Stimulated activated CD8-positive, alpha-beta memory T cell treated with anti-CD3 and anti-CD28 coated beads, Interleukin-15, amount 100 ng/mL, for 4 hours (primary cell): ENCODE measurements at places on chromosomes 4 and X.

DNA sequence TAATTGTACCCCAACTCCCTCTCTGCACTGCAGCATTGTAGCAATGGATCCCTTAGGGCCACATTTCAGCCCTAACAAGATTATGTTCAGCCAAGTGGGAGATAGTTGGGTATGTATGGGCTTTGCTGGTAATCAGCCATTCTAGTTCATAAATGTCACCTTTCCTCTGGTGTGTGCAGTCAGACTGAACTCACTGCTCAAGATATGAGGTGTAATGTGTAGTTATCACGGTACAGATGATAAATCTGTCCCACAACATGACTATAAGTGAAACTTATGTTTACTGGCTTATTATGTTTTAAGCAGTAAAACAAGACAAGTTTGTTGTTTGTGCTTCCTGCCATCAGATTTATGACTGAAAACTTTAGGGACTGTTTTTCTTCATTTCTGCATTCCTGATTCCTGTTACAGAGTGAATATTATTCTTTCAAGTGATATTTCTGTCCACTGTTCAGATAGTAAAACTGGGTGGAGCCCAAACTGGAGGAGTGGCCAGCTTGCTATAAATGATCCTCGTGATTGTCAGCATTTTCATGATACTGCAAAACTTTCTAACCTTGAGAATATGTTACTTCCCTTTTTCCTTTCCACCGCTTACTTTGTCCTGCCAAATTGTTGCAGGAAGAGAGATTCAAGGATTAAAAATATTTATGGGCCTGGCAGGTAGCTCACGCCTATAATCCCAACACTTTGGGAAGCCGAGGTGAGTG, 44.9 kb downstream of the ANAPC4 start:
- DNase-seq = no peak

GRCh38 chrX:49230500-49231232, 2.5 kb downstream of the CACNA1F start:
- DNase-seq = peak; percentile 14

GRCh38 chrX:12319003-12319519, 180.8 kb downstream of the FRMPD4 start:
- DNase-seq = no peak

GRCh38 chrX:48956728-48957414, 536 bp downstream of the OTUD5 start:
- DNase-seq = peak; percentile 36

GRCh38 chr4:139665690-139666529, at the start of gene MGST2:
MGST2 (plus strand) TSS chr4:139665819; CDS start chr4:139666020, 201 bp downstream.
- no peak for DNase-seq

DNA sequence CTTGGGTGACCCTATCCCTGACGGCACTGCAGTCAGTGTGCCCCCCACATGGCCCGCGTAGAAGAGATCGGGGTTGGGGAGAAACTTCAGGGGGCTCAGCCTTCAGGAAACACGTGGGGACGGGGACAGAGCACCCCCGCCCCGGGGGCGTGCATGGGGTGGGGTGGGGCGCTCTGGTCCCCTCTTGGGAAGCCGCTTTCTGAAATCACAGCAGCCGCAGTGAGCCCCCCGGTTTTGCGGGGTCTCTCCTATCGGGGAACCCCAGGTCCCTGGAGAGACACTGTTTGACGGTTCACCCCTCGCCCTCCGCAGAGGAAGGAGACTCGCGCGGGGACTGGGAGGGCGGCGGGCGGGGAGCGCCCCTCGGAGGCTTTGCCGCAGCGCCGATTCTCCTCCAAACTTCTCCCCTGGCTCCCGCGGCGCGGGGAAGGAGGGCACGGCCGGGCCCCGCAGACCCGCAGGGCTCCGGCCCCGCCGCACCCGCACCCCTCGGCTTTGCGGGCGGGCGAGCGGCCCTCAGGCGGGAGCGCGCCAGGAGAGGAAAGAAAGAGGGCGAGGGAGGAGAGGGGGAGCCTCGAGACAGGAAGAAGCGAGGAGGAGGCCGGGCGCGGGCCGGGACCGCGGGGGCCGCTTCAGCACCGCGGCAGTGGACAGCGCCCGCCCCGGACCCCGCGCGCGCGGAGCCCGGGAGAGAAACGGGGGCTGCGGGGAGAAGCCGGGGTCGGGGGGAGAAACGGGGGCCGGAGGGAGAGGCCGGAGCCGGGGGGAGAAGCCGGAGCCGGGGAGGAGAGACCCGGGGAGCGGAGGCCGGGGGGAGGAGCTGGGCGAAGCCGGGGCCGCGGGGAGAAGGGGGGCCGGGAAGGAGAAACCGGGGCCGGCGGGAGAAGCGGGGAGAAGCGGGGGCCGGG, 612 bp downstream of the CPLX1 start:
- no peak for DNase-seq

- no peak for DNase-seq
Measured at GRCh38 chr4:125626946-125627345, 312.2 kb downstream of the FAT4 start.

DNA sequence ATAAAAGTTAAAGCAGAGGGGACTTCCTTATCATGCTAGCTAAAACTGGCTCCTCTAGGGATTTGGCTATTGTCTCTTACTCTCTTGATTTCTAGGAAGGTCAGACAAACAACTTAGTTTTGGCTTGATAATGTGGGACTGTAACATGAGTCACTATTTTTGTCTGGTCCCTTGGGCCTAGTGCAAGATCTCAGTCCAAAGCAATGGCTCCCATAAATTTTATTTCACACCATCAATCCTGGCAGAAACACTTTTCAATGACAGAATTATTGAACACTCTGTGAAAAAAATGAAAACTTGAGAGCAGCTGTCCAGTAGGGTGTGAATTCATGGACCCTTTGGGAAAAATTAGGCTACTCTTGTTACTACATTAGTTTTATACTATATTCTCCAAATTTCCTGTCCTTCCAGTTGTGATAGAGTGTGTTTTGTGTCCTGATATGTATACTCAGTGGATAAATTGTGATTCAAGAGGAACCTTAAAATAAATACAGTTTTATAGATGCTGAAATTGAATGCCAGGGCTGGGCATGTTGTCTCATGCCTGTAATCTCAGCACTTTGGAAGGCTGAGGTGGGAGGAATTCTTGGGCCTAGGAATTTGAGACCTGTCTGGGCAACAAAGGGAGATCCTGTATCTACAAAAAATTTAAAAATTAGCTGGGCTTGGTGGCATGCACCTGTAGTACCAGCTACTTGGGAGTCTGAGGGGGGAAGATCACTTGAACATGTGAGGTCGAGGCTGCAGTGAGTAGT, 10.8 kb upstream of the SNCA start:
- DNase-seq = no peak

DNA sequence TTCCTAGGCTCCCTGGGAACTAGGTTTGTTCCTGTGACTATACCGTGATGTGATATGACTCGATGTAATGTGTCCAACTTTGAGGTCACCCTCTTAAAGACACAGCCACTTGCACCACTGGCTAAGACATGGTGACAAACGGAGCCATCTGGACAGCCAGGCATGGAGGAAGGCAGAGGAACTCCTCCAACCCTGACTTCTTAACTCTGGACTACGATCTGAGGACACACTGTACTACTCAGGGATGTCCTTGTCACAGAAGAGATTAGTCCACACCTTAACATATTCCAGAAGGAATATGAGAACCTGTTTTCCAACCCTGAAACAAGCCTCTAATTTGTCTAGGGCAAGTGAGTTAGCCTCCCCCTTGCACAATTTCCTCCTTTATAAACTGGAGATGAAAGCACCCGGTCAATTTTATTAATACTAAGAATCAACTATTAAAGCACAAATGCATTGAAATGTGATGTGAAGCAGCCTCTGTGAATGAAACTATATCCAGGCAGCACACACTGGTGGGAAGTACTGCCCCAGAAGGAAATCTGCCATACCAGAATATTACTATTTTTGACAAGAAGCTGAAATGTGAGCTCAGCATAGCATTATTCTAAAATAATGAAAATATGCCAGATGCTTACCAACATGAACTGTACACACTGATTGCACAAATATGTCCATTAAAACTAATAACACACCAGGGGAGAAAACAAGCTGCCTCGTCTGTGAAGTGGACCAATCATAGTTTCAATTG, 47.3 kb downstream of the TSPAN5 start:
- DNase-seq = no peak

DNA sequence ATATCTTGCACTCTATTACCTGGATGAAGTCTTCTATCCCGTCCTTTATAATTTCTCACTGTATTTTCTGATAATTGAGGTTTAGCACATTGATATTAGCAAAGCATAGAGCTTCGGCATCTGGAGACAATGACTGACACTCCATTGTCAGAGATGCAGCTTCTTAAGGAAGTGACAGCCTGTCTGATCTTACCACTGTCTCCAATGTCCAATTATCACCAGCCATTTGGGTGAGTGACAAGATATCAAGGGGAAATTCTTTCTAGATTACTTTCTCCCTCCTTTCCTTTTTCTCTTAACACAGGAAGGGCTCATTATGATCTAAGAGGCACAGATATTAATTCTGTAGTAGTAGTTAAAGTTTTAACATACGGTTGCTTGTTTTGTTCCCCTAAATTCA, 86.4 kb downstream of the LDB2 start:
- no peak for DNase-seq

DNA sequence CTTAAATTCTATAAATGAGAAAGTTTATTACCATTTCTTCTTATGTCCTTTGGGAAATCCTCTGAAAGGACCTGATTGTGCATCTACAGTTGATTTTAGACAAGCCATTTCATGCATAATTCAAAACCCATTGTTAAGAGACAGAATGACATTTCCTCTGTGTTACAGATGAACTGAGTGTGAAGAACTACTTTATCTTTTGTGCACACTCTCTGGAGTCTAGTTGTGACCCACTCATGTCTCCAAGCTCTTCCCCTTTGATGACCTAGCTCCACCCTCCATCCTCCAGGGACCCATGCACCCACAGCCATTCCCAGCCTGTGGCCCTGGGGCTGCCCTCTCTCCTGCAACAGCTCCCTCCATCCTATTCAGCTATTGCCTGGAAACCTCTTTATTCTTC, 57.5 kb upstream of the BMPR1B start:
- DNase-seq = no peak

GRCh38 chr4:148632476-148632875, 190.3 kb upstream of the NR3C2 start:
- DNase-seq = no peak

GRCh38 chrX:8688776-8689175, 43.2 kb downstream of the ANOS1 start:
- DNase-seq = no peak

DNA sequence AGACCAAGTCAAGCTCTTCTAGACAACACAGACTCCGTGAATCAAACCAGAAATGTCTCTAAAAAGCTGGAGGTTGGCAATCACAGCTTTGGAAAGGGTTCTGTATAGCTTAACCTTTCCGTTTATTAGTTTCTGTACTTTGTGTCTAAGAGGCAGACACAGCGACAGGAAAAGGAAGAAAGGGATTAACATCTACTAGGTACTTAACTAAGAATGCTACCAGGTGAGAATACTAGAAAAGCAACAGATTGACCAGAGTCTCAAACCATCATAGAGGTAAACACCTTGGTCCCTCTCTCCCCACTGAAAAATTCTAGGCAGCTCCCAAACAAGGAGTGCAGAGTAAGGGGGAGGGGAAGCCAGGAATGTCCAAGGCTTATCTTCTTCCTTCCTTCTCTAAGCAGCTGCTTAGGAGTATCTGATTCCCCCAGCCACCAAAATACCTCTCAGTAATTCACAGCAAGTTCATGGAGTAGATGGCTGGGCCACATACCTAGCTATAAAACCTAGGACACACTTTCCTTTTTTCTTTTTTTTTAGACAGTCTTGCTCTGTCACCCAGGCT, 80.8 kb downstream of the APBB2 start:
- no peak for DNase-seq

- DNase-seq = no peak
Measured at GRCh38 chr4:968221-968620, 5.1 kb downstream of the DGKQ start.

DNA sequence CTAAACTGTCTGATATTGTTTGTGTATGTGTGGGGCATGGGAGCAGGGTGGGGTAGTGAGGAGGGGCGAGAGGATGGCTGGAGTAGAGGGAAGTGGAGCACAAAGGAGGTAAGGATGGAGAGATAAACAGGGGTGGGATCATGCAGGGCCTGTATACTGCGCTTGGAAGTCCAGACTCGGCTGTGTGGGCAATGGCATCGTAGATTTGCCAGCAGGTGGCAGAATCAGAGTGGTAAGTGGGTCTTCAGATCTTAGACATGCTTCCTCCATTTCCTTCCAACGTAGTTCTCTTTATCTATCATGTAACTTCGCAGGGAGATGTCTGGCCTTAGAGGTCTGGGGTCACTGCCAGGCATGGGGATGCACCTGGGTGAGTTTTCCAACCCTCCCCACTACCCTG, 155.5 kb downstream of the PDGFRA start:
- DNase-seq = no peak

DNA sequence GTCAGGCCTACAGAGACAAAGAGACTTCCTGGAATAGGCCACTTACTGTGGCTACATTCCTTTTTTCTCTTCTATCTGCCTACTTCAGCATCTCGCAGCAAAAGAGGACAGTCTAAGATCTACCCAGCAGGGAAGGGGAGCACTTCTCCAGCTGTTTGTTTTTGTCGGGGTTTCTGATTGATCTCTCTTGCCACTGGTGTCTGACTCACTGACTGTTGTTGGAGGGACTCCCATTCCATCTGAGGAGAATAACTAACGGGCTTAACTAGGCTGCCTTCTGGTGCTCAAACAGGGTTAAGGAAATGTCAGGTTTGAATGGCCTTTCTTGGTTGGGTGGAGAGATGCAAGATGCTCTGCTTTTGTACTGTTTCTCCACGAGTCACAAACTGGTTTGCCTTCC, 100.2 kb upstream of the TMEM164 start:
- DNase-seq = no peak

- DNase-seq = no peak
Measured at GRCh38 chrX:15158736-15159406, 111.0 kb downstream of the ASB9 start.

DNA sequence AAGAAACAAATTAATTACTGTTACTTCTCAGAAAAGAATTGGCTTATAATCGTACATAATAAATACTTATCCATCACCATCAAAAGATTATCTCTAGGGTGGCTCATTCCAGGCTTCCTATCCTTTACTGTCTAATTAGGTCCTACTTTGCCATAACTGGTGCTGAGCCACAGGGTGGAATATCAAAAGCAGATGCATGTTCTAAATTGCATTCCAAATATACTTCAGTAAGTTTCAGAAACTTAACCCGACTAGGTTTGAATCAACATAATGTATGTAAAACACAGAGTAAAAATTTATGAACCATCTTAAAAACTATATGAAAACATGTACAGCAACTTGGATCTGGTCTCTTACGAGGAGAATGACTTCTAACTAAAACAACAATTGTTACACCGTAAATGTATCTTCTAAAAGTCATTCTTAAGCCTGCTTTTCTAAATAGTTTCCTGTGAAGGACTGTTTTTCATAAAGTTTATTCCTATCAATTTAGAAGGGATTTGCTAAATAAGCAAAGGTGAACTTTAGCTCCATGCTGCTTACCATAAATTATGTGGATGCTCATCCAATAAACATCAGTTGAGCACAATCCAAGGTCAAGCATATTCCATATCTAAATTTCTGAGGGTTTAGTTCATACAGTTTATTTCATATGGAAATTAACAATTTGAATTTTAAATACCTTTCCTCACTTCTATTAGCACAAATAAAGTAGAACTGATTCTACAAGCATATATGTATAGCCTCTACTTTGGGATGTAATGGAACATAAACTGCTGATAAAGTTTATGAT, 13.4 kb downstream of the ZAR1 start:
- DNase-seq = no peak

GRCh38 chr4:155950461-155950860, 3.2 kb downstream of the CTSO start:
- no peak for DNase-seq

GRCh38 chr4:157372567-157372966, 152.0 kb downstream of the GRIA2 start:
- DNase-seq = no peak
